ENCODE measurements at places on chromosomes 7 and 10.

DNA sequence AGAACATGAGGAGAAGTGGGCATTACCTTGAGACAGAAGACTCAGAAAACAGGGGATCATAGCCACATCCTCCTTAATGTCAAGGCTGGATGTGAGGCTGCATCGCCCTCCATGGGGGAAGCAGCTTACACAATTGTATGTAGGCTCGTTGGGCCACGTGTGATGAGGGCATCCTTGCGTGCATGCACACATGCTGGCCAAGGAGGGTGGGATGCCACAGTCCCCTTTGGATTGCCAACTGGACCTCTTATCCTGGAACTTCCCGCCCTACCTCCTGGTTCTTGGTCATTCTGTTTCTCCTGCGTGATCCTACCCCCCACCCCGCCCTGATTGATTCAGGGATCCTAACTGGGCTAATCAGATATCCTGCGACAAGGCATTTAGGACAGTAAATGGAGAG is 102.0 kb downstream of the PRKAG2 start:
- no peak for DNase-seq

GRCh38 chr7:36272567-36273269 is 116.9 kb upstream of the ANLN start:
- DNase-seq: no peak

- DNase-seq: no peak
Measured at GRCh38 chr10:76657337-76658012, 980.1 kb downstream of the KCNMA1 start.

DNA sequence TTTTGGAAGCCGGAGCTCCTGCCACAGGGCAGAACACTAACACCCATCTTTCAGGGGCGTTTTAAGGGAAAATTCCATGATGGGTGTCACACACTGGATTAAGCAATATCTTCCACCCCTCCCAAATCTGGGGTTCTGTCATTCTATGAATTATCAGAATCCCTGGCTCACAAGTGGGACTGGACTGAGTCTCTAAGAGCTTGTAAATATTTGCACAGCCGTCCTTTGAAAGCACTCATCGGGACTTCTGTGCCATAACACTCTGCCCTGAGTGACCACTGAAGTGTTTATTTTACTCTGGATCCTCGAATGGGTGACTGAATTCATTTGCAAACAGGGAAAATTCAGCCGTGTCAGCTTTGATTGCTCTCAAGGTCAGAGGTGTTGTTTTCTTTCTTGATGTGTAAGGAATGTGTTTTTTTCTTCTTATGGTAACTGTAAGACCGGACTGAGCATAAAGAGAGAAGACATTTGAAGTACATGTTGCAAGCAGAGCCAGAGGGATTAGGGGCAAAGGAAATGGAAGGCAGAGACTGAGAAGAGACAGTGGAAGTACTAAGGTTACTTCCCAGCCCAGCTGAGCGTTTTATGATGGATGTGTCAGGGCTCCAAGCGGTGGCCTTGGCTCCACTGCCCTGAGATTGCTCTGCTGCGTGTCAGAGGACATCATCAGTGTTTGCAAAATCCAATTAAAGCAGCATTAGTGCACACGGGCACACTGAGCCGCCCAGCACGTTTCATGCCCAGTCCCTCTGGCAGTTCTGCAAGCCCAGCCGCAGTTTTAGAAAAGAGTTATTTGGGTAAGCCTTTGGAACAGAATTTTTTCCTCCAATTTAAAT is 17.7 kb upstream of the GTPBP4 start:
- DNase-seq: no peak

DNA sequence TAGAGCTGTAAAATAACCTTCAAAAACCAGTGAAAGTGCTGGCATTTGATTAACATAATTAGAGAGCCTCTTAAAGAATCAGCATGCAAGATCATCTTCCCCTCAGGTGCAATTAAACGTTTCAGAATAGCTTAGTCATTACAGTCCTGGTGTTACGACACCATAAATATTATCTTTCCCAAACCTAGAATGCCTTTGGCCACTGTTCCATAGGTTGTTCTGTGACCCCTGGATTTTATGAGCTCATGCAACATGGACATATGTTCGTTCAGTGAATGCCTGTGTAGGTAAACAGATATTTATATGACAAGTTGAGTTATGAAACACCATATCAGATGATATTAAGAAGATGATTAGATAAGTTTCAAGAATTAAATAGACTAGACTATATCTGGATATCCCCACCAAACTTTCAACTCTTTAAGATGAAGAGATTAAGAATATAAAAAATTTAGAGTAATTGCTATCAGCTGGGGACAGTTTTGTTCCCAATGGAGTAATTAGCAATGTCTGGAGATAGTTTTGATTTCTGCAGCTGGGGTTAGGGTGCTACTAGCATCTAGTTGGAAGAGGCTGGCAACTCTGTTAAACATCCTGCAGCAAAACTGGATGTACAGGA is 263.5 kb upstream of the DKK1 start:
- DNase-seq: no peak

GRCh38 chr7:108037140-108037539 is 34.2 kb upstream of the LAMB1 start:
- no peak for DNase-seq

GRCh38 chr10:100184840-100185239 is 989 bp downstream of the ERLIN1 start:
- peak; percentile 37 for DNase-seq

GRCh38 chr10:47443145-47443544 is 40.8 kb downstream of the ANXA8 start:
- DNase-seq: no peak

GRCh38 chr7:130985361-130985760 is 251.4 kb upstream of the KLF14 start:
- no peak for DNase-seq

- DNase-seq: no peak
Measured at GRCh38 chr7:74138945-74139843, 35.0 kb upstream of the EIF4H start.

- DNase-seq: no peak
Measured at GRCh38 chr7:26593896-26594295, 270.5 kb downstream of the SKAP2 start.

DNA sequence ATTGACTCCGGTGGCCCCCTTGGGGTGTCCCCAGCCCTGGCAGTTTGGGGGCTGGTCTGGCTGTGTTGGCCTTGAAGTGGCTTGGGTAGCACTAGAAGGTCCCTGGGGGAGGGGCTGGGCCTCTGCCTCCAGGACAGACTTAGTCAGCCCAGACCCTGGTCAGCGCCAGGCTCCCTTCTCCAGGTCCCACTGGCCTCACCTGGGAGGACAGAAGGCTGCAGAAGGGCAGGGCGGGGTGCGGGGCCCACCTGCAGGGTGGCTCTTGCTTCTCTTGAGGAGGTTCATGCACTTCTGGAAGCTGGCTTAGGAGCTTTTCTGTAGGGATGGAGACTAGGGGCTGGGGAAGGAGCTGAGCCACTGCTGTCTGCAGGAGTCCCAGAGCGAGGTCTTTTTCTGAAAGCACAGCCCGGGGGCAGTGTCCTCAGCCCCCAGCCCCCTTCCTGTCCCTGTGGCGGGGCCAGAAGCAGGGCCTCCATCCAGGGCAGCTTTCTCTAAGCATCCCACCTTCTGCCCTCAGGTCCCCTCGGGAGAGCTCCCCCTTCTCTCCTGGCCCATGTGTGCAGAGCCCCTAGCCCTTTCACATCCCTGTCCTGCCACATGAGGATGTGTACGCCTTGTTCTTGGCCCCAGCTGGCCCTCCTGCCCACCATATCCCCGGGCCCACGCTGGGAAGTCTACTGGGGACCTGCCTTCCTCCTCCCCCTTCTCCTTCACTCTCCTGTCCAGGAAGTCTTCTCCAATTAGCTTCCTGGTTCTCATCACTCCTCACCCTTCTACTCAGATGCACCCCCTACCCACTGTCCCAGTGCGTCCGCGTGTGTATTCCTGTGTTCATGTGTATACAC is 11.0 kb downstream of the TBATA start:
- DNase-seq: no peak

GRCh38 chr10:96968682-96969423 is 136.8 kb downstream of the LCOR start:
- no peak for DNase-seq

DNA sequence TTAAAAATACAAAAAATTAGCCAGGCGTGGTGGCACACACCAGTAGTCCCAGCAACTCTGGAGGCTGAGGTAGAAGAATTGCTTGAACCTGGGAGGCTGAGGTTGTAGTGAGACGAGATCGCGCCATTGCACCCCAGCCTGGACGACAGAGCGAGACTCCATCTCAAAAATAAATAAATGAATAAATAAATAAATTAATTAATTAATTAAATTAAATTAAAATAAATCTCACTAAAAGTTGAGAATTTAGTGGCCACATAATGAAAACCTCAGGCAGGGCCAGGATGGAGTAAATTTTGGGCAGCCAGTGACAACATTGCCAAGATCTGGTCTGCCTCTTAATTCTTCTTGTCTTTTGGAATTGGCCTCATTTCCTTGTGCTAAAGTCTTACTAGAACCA is 187.5 kb upstream of the FEZF1 start:
- no peak for DNase-seq

DNA sequence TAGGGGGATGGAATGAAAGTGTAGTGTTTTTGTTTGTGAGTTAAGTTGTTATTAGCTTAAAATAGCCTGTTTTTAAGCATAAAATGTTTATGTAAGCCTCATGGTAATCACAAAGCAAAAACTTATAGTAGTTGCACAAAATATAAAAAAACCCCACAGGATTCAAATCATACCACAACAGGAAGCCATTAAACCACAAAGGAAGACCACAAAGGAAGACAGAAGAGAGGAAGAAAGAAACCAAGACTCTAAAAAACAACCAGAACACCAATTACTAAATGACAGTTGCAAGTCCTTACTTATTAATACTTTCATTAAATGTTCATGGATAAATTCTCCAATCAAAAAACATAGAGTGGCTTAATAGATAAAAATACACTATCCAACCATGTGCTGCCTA is 63.6 kb downstream of the ANKRD7 start:
- DNase-seq: no peak

- DNase-seq: no peak
Measured at GRCh38 chr7:39509436-39509835, 56.8 kb upstream of the YAE1 start.

- no peak for DNase-seq
Measured at GRCh38 chr10:55351431-55351830, 550.4 kb upstream of the PCDH15 start.

- no peak for DNase-seq
Measured at GRCh38 chr7:131900785-131901287, 344.4 kb upstream of the PODXL start.

DNA sequence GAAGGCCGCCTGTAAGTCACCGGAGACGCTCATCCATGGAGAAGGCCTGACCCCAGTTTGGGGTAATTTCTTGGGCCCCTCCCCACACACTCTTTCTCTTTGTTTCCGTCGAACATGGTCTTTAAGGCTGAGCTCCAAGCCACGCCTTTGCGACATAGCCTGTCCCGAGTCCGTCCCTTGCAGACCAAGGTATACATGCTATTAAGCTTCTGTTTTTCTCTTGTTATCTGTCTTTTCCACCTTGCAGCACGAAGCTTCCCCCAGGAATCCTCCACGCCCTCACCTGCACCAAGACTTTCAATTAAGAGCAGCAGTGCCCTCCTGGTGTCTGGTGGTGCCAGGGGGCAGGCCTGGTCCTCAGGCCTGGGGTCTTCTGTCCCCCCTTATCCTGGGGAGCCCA is 4.2 kb upstream of the FAM20C start:
- no peak for DNase-seq

- DNase-seq: no peak
Measured at GRCh38 chr7:157523766-157524421, 187.1 kb downstream of the DNAJB6 start.

DNA sequence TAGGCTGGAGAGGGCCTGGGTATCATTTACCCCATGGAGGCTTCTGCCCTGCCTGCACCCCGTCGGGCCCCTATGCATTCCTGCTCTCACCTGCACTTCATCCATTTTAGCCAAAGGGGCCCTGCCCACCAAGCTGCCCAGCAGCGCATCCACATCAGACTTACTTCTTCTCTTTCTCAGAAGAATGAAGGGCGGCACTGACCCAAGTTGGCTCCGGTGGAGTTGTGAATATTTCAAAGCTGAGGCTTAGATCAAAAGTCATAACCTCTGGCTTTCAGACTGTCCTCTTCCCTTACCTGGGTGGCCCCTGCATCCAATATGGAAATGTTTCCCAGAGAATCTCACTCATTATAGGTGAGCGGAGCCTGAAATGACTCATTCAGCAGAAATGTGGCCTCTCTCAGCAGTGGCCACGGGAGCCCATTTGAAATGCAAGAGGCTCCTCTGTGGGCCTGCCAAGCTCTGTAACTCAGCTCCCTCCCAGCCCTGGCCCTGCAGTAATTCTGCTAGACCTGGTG is 117.6 kb upstream of the TCF7L2 start:
- DNase-seq: peak; percentile 86

DNA sequence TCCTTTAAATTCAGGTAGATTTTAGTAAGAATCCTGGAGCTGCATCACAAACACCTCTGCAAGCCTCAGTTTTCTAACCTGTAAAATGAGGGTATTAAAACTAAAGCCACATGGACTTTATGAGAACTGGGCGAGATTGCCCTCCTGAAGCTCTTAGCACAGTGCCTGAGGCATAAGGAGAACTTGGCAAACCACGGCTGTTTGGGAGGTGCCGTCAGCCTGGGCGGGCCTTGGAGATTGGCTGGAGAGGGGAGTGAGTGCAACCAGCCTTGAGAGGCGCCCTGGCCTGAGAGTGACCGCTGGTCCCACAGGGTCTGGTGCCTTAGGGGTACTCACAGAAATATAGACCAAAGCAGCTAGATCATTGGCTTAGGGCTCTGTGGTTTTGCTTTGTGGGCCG is 5.4 kb upstream of the TNS3 start:
- no peak for DNase-seq

- DNase-seq: no peak
Measured at GRCh38 chr7:100353685-100354330, 4.1 kb upstream of the PILRB start.

DNA sequence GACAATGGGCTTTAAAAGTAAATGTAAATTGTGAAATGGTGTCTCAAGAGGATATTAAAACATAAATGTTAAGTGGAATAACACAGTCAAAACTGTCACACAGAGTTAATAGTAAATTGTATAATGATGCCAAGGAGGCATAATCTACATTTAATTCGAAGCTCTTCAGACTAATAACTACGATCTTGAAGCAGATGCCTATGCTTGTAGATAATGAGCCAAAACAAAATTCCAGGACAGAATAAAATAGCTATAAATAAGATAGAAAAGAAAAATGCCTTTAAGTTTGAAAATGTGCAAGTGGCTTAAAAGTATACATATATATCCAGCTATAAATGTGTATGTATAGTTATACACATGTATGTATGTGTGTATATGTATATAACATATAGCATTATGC is 17.5 kb downstream of the TWIST1 start:
- no peak for DNase-seq

GRCh38 chr10:127408733-127409132 is 140.4 kb upstream of the NPS start:
- no peak for DNase-seq

DNA sequence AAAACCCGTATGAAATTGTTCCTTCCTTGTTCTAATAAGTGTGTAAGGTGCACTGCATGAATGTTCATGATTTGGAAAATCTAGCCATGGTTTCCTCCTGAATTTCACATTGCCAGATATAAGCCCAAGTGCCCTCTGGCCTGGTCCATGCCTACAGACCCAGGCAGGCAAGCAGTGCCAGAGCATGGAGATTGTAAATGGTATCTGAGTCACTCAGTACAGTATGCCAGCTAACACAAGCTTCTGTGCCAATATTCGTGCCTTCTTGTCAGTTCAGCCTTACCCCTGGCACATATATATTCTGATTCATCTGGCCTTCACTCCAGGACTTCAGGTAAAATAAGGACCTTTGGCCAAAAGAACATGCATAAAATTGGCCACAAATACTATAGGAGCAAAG is 38.4 kb upstream of the PDE1C start:
- DNase-seq: peak; percentile 35

- no peak for DNase-seq
Measured at GRCh38 chr7:28054531-28055160, 125.9 kb downstream of the JAZF1 start.

GRCh38 chr10:12391206-12391605 is 41.9 kb downstream of the CAMK1D start:
- DNase-seq: peak; percentile 84

All from astrocyte of the hippocampus (primary cell).